ENCODE measurements at places on chromosomes 7 and 10.
A peak's percentile ranks its signal among the peaks of the same experiment; 100 is the strongest.

- peak; percentile 91 for DNase-seq
Measured at GRCh38 chr7:44072364-44073231, 7.2 kb upstream of the PGAM2 start.

GRCh38 chr10:124168581-124168980 is 75.2 kb upstream of the CHST15 start:
- no peak for DNase-seq

DNA sequence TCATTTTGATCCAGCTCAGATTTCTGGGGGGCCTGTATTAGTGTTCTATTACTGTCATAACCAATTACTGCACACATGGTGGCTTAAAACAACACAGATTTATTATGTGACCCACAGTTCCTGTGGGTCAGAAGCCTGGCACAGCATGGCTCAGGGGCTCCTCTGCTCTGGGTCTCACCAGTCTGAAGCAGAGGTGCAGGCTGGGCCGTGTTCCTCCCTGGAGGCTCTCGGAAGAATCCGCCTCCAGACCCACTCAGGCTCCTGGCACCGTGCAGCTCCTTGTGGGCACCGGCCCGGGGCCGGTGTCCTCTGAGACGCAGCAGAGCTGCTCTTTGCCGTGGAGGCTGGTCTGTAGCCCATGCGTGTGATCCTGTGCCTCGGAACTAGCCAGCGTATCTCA is 61.5 kb downstream of the RAMP3 start:
- no peak for DNase-seq

GRCh38 chr7:106569500-106569929 is 91.4 kb downstream of the CCDC71L start:
- DNase-seq, result no peak

GRCh38 chr7:45915606-45916005 is 5.5 kb downstream of the IGFBP3 start:
- DNase-seq, result no peak

DNA sequence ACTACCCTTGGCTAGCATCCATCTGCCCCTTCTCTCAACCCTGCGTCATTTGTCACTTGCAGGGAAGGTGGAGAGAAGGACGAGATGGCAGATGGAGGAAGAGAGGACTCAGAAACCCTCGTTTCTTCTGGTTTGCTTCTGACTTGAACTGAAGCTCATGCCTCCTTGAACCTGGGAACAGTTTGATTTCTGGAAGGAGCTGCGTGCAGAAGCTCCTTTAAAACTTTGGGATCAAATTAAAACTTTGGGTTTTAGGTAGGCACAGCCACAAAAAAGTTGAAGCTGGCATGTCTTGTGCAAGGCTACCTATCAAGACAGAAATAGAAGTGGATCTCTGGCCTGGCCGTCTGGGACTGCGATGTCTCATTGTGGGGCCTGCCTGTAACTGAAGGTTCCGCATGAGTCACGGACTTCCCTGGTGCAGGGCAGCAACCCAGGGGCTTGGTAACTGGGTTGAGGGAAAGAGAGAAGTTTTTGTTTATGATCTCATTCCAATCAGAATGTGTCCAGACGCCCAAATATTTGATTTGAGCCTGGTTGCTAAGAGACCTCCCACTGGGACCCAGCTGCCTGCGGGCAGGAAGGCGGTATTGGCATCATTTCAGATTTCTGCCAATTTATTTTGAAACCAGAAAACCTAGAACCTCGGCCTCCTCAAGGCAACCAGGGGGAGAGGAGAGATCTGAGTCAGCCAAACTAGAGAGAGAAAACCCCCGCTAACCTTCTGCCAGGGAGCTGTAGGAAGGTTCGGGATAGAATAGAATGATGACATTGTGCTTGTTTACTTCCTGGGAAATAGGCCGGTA is 15.8 kb upstream of the CAMK1D start:
- no peak for DNase-seq

DNA sequence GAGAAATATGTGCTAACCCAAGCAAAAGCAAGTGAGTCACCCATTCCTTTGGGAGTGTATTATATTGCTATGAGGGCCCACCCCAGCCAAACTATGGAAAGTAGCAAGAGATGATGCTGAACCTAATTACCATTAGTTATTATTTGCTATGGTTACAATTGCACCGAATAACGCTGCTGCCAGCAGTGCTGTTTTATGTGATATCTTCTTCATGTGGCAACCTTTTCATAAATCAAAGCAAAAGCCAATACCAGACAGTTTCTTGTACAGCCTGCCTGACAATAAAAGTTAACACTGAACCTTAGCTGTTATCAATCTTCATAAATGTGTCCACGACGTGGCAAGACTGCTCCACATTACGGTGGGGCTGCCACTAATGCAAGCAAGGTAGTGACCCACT is 241.7 kb upstream of the PLXNA4 start:
- DNase-seq, result no peak

- no peak for DNase-seq
Measured at GRCh38 chr10:184911-185310, 49.7 kb downstream of the ZMYND11 start.

DNA sequence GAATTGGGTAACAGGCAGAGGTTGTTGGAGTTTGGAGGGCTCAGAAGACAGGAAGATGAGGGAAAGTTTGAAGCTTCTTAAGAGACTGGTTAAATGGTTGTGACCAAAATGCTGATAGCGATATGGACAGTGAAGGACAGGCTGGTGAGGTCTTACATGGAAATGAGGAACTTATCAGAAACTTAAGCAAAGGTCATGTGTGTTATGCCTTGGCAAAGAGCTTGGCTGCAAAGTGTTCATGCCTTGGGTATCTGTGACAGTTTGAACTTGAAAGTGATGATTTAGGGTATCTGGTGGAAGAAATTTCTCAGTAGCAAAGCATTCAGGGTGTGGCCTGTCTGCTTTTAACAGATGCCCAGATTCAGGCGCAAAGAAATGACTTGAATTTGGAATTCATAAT is 64.5 kb upstream of the EEPD1 start:
- DNase-seq, result no peak

- no peak for DNase-seq
Measured at GRCh38 chr10:69352569-69353264, 64.0 kb downstream of the TACR2 start.

GRCh38 chr7:82429408-82429807 is 14.2 kb downstream of the CACNA2D1 start:
- DNase-seq, result no peak

DNA sequence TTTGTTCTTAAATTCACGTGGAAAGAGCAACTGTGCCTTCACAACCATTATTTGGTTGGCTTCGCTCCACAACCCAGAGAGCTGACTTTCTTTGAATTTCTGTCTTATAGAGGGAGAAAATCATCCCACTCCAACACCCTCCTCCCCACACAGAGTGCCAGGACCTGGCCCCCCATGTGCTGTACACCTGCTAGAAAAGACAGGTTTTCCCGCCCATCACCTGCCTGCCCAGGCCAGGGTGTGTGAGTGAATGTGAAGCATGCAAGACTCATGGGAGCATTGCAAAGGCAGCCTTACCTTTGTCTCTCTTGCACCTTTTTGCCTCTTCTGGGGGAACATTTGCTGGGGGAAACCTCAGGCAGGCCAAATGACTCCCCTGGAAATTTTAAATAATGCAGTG is 319.0 kb downstream of the TNS3 start:
- no peak for DNase-seq

GRCh38 chr7:122006687-122007086 is 133.7 kb downstream of the PTPRZ1 start:
- DNase-seq, result no peak

DNA sequence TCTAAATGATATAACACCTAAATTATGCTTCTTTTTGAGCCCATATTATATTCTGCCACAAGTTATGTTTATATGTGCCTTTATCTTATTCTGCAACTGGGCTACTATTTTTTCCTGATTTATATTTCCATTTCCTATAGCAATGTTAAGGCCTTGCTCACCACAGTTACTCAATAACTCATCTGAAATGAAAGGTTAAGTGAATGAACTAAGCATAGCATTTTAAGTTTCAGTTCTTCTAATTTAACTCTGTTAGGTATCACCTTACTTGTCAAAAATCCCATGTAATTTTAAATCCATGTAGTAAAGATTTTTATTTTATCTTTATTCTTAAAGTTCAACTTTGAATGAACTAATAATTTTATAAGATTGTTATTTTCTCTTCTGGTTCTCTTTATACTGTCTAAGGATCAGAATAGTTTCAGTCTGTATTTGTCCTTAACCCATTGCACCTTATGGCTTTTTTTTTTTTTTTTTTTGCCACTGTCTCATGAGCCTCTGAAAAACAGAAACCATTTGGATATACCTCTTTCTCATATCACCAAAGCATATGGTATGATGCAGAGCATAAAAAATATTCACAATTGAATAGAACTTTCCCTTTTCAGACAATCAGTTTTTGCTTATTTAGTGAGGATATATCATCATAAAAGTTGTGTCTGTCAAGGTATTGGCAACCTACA is 301.8 kb upstream of the ZWINT start:
- no peak for DNase-seq

DNA sequence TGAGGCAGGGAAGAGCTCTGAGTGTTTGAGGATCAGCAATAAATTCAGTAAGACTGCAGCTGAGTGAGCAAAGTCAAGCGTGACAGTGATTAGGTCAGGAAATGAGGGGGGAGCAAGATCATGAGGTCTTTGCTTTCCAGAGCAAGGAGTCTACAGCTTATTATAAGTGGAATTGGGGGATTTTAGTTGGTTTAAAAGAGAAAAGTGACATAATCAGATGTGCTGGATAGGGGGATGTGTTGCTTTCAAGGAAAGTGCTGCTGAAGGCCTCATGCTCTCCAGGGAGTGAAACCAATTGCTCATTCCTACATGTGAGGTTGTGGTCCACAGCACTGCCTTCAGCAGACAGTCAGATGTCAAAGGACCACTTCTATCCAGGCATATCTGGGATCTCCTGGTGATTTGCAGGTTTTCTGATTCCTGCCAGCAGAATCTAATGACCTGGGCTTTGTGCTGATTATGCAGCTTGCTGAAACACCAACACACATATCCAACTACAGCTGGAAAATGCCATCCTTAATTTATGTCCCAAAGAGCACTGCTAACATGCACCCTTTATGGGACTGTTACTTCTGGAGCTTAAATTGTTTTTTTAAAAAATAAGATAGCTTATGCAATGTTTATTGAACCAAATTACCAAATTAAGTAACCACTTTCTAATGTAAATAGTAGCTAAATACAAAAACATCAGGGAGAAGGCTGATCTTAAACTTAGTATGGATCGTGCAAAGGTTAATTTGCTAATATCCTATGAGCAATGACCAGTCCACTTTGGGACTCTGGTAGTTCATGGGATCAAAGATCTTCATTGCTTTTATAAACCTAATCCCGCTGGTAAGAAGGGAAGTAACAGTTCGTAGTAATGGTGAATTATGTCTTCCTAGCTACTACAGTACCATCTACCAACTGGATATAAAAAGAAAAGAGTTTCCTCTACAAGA is 607.6 kb downstream of the KCNMA1 start:
- DNase-seq, result no peak

DNA sequence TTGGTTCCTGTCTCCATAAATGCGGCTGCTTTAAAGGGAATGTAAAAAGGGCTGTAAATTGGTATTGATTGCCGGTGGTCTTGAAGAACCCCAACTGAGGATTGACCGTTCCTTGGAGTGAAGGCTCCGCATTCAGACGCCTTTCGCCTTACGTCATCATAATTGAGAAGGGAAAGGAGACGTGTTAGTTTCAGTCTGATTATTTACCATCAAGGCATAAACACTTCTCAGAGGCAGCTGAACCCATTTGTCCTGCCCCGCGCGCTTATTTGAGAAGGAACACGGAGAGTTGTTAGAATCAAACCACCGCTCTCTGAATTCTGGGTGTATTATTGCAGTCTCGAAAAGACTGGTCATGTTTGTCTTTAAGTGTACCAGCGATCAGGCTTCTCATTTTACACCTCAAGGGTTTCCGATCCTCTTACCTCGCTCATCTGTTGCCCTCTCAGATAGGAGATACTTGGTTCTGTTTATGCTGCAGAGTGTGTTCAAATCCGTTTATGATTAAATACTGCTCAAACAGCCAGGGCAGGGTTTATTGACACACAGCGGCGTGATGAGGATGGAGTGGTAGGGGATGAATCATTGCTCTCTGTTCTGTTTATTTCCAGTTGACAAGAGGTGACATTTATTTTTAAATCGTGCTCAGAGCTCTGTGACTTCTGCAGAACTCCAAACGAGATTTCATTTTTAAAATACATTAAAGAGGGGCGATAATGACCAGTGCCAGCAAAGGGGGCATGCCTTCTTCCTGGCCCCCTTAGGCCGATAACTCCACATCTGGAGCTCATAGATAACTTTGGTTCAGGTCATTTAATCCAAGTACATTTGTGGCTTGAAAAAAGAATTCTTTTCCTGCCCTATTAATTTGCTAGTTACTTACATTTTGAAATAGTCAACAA is 30.4 kb downstream of the FOXK1 start:
- no peak for DNase-seq

DNA sequence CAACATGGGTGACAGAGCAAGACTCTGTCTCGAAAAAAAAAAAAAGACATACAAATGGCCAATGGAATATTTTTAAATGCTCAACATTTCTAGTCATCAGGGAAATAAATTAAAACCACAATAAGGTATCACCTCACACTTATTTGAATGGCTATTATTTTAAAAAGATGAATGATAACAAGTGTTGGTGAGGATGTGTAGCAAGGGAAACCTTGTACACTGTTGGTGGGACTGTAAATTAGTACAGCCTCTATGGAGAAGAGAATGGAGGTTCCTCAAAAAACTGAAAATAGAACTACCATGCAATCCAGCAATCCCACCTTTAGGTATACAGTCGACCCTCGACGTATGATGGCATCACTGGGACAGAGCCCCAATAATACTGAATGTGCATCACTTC is 65.4 kb upstream of the DIP2C start:
- DNase-seq, result no peak

DNA sequence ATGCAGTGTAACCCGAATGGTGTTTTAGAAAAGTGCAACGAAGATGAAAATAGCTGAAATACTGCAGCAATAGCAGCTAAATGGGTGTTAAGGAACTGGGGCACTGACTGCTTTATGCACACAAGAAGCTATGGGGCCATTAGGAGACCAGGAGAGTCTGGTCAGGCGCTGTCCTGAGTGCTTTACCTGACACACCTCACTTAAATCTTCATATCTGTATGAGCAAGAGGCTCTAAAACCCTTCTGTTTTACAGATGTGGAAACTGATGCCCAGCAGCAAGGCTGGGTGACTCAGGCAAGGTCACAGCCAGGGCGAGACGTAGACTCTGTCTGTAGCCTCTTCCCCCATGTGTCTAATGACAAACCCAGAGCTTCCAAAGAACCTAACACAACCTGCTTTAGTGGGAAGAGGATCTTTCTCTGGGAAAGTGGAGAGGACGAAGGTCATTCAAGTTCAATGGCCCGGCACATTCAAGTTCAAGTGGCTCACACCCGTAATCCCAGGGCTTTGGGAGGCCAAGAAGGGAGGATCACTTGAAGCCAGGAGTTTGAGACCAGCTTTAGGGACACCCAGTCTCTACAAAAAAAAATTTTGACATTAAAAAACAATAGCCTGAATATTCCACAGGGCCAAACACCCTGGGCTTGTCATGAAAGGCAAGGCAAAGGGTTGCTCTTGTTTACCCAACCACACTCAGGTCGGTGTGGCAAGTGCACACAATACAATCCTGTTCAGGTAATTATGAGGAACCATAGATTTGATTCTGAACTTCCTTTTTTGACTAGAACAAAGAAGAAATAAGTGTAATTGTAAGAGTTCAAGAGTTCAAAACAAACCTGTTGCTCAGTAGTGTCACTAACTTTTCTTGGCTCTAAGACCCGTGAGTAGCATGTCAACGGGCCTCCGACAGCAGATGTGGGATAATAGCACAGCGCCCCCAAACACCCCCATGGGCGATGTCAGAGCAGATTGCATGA is 53.7 kb upstream of the KLF6 start:
- no peak for DNase-seq

All from H7 (cell line).